ENCODE measurements at places on chromosomes 7 and 10.

GRCh38 chr7:30968747-30969603 is 5.2 kb downstream of the GHRHR start:
- DNase-seq: peak; percentile 1

- no peak for DNase-seq
Observed at GRCh38 chr10:107425931-107426553, 261.5 kb upstream of the SORCS1 start.

DNA sequence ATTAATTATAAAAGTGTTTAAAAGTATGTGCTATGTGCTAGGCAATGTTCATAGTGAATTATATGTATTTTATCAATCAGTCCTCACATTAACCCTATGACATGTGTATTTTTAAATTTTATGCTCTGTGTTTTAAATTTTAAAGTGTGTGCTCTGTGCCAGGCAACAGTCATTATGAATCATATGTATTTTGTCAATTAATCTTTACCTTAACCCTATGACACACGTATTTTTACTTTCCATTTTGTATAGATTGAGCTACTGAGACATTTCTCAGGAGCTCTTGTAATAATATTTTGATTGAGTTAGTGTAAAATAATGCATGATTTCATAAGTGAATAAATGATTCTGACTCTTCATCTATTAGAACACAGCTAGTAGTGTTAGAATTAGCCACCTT is 117.8 kb downstream of the THSD7A start:
- DNase-seq: no peak

GRCh38 chr10:609868-610545 is 79.5 kb downstream of the DIP2C start:
- DNase-seq: no peak

DNA sequence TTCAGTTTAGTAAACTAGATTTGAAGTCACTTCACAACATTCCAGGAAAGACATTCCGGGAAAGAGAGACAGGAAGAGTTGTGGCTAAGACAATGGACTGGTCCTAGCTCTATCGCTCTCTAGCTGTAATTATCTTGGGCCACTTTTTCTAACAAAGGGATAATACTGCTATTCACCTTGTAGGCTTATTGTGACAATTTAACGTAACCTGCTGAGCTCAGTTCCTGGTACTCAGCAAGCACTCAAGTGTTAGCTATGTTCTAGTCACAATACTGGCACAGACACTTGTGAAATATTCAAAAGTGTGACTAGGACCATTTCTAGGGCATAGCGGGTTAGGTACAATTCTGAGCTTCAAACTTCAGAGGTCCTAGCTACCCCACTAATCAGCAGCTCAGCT is 12.0 kb upstream of the NRCAM start:
- DNase-seq: no peak

DNA sequence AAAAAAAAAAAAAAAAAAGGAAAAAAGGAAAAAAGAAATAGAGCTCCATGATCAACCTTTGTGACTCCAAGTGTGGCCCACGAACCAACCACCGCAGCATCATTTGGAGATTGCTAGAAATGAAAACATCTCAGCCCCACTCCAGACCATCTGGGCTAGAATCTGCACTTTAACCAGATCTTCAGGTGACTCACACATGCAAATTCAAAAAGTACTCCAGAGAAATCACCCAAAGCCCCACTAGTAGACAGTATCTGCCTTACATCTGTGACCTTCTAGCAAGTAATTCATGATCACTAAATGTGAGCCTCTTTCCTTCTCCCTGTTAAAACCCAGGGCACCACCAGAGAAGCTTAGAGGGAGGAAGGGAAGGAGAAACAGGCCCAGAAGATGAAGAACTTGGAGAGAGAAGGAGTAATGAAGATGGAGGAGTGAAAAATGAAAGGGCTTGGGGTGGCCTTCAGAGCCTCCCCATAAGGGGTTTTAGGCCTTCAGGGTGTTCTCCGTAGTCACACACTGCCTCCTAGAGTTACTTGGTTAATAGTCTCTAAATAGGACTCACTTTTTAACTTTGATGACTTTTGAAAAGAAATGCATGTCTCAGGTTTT is 94.0 kb downstream of the SLC37A3 start:
- peak; percentile 67 for DNase-seq

- no peak for DNase-seq
Observed at GRCh38 chr10:119368991-119369869, 161.9 kb downstream of the GRK5 start.

DNA sequence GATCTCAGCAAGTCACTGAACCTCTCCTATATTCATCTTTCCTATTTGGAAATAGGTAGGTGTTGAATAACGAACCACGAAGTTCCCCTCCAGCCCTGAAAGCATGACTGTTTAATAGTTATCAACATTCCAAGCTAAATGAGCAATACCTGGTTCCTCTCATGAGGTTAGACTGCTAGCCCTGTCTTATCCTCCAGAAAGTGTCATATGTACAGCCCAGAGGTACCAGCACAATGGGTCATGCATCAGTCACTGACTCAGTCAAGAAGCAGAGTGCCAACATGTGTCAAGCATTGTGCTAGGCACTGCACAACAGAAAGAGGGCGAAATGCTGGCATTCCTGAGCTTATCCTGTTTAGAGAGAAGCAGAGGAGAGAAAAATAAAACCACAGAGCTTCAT is 70.0 kb downstream of the AMPH start:
- no peak for DNase-seq

DNA sequence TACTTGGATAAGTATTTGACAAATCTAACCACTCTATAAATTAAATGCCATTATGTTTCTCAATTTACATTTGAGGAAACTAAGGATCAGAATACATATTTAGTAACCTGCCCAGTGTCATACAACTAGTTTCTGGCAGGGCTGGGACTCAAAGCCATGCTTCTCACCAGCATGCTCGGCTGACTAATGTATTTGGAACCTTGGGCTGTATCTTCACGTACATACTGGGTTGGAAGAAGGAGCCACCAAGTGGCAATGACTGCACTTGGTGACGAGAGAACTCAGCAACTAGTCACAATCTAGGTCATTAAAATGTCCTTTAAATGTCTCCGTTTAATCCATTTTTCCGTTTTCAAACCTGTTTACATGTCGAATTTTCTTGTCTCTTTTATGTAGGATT is 42.9 kb downstream of the CHRM2 start:
- DNase-seq: no peak

GRCh38 chr7:122588621-122589020 is 110.3 kb downstream of the RNF133 start:
- no peak for DNase-seq

DNA sequence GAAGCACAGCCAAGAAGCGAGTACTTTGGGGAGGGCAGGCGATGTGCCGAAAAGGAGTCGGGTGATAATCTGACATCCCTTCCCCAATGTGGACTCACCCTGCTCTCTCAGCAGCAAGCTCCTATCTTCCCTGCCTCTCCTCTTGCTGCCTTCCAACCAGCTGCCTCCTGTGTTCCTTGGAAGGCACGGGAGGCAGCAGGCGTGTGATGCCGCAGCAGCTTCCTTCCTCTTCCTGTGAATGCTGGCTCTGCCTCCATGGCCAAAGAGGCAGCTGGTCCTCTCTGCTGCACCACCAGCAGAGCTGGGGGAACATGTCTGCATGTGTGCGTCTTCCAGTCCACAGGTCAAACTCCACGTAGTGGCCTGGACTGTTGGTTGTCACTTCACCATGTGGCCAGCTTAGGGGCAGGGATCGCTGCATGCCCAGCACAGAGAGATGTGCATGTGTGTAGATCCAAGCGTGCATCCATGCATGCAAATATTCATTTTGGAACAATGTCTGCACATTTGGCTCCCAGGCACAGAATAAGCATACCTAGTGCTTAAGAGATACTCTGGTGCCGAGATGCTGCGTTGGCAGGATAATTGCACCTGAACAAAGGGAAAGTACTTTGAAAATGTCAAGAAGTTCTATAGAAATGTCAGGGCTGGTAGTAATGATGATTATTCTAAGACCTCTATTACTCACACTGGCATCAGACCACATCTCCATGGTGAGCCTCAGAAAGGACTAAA is 499.8 kb downstream of the PLXNA4 start:
- DNase-seq: no peak

- DNase-seq: no peak
Observed at GRCh38 chr7:28573651-28574301, 161.5 kb downstream of the CREB5 start.

DNA sequence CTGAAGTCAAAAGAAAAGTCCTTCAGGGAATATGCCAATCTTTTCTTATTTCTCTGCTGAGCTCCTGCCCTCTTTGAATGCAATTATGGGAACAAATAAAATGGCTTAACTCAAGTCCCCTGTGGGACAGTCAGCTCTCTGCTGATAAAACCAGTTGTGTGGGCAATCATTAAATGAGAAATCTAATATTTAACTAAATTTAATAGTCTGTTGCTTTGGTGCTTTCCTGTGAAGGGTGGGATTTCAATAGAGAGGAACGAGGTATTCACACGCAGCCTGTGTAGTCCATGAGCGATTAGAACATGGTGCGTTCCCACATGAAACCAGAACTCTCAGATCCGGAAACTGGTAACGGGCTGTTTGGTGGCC is 138.4 kb downstream of the PAXIP1 start:
- DNase-seq: no peak

- no peak for DNase-seq
Observed at GRCh38 chr7:130490311-130490791, 1.5 kb upstream of the MEST start.

- no peak for DNase-seq
Observed at GRCh38 chr10:132355754-132356153, 23.8 kb downstream of the LRRC27 start.

DNA sequence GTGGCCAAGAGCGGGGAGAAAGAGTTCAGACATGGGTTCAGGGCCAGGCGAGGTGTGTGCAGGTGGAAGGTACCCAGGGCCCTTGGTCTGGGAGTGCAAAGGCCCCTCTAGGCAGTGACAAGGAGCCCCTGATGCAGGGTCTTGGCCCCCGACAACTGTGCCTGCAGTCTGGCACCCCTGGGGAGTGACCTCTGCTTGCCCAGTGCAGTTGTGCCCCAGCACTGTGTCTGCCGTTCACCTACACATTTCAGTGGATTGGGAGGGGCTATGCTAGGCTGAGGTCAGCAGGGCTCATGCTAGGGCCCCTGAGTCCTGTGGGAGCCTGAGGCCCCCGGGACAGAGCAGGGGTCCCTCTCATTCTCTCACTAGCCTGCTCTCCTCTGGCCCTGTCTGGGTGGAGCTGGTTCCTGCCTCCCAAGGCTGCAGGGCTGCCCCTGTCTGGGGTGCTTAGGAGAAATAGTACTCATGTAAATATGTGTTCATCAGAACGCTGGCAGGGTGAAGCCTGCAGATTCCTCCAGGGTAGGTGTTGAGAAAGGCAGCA is 550.4 kb downstream of the TCERG1L start:
- no peak for DNase-seq

DNA sequence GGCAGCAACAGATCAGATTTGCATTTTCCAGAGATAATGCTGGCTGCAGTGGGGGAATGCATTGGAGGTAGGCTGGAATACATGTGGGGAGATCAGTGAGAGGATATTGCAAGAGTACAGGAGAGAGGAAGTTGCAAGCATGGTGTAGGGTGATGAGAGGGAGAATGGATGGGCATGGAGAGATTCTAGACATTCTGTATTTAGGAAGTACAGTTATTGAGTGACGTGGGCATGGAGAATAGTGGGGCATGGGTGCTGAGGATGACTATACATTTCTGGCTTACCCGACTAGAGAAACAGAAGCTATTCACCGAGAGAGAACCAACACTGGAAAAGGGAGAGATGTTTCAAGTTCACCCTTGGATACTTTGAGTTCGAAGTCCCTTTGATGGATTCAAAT is 116.9 kb upstream of the SVIL start:
- DNase-seq: peak; percentile 66

DNA sequence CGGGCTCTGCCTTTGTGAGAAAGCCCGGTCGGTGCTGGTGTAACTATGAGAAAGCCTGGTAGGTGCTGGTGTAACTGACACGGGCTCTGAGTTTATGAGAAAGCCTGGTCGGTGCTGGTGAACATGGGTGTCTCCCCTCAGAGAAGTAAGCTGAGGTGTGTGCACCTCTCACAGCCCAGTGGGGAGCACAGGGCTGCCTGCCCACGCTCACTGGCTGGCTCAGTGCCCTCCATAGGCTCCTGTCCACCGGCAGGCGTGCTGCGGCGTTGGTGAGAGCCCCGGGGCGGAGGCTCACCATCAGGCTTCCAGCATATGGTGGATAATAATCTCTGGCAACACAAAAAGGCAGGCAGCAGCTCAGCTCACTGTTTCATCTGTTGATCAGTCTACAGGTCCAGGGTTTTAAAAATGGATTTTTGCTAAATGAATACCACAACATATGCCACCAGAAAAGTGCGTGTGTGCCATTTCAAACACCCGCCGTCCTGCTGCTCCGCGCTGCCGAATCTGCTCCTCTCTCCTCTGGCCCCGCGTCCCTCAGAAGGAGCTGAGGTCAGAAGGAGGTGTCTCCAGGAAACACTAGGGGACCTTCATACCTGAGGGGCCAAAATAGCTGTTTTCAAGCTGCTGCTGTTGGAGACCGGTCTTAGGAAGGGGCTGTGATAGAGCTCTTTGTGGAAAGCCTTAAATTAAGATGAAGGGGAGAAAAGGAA is 365.7 kb downstream of the DNAJB6 start:
- no peak for DNase-seq

DNA sequence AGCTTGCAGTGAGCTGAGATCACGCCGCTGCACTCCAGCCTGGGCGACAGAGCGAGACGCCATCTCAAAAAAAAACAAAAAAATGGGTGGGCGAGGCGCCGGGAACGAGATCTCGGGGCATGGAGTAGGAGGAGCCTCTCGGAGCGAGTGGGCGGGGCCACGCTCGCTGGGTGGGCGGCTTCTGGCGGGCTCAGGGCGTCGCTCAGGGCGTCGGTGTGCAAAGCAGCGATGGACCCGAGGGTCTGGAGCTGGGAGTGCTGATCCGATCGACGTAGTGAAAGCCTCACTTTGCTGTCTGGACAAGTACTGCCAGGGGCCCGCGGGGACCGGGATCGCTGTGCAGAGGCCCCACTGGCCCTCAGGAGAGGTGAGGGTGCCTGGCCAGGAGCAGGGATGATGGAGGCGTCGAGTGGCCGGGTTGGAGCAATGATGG is 22.6 kb upstream of the AMZ1 start:
- DNase-seq: no peak

- DNase-seq: no peak
Observed at GRCh38 chr7:70951271-70951962, 180.5 kb upstream of the GALNT17 start.

DNA sequence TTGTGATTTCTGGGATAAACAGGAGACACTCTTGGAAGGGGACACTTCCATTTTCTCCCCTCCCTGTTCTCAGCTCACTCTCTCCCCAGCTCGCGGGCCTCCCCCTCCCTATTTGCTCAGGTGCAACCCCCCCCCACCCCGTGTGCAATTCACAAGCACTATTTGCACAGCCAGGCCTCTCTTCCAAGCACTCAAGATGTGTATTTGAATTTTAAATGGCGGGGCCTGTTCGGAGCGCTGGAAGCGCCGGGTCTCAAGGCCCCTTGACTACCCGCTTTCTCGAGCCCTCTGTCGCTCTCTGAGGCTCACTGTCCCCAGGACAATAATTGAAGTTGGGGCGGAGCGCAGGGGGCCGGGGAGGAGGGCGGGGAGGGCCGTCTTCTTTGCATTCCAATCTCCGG is 7.8 kb downstream of the SHH start:
- DNase-seq: no peak
